ENCODE measurements at places on chromosomes 5 and 9. TPM values are rescaled to one million over a fixed set of nuclear protein-coding genes. Genes with fewer than 3 reads are reported as not detected.
A peak's percentile ranks its signal among the peaks of the same experiment; 100 is the strongest.

DNA sequence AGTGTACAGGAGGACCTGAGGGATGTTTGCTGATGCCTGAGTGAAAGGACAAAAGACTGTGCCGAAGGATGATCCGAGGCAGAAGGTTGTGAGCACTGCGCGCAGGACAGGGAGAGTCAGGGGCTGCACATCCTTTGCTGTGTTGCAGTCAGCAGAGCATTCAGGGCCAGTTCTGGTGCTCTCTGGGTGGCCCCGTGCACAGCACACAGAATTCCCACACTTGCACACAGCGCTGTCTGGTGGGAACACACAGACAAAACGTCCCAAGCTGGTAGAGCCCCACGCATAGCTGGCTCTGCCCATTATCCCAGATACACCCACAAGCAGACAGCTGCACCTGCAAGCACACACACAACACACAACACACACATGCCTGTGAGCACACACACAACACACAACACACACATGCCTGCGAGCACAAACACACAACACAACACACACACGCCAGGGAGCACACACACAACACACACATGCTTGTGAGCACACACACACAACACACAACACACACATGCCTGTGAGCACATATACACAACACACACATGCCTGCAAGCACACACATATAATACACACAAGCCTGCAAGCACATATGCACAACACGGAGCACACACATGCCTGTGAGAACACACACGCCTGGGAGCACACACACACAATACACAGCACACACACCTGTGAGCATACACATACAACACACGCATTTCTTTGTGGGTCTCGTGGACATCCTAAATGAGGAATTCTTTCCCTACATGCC is 74.4 kb downstream of the FGF18 start:
- DNase-seq, result no peak
- H3K4me3 ChIP-seq, result no peak overlapping the region
- no peaks in the 10 kb centered on the region for H3K27me3 ChIP-seq
- H3K27ac ChIP-seq, result no peak overlapping the region
- H3K36me3 ChIP-seq, result no peaks in the 10 kb centered on the region

DNA sequence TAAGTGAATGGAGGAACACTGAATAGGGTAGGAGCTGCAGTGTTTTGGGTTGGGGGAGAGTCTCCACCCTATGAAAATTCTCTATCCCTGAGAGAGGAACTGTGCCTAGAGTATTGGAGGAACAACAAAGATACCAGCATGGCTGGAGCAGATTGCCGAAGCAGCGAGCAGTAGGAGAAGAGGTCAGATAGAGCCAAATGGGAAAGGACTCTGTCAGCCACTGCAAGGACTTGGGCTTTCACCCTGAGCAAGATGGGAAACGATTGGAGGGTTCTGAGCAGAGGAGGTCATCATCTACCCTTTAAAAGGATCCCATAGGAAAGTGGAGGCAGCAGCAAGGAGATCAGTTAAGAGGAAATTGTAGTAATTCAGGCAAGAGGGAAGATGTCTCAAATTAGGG is 4.4 kb upstream of the LYSMD3 start:
- peaks cover 5% of the 10 kb centered on the region for H3K4me1 ChIP-seq
- H3K27ac ChIP-seq, result no peak overlapping the region
- peaks cover 19% of the 10 kb centered on the region for H3K27me3 ChIP-seq
- H3K4me3 ChIP-seq, result no peak overlapping the region
- no peak for DNase-seq

The SH3GL2 gene
- total RNA-seq, result not detected

- H3K27ac ChIP-seq, result no peak overlapping the region
- H3K4me3 ChIP-seq, result no peak overlapping the region
- no peak for DNase-seq
- H3K36me3 ChIP-seq, result no peaks in the 10 kb centered on the region
- H3K27me3 ChIP-seq, result no peaks in the 10 kb centered on the region
Measured at GRCh38 chr9:133945314-133945975, 46.7 kb downstream of the VAV2 start.

GRCh38 chr5:94072116-94072515 is 330.7 kb upstream of the POU5F2 start:
- H3K4me1 ChIP-seq, result no peaks in the 10 kb centered on the region
- H3K36me3 ChIP-seq, result no peaks in the 10 kb centered on the region
- no peak overlapping the region for H3K4me3 ChIP-seq
- no peak overlapping the region for H3K27ac ChIP-seq
- no peaks in the 10 kb centered on the region for H3K27me3 ChIP-seq
- DNase-seq, result no peak

DNA sequence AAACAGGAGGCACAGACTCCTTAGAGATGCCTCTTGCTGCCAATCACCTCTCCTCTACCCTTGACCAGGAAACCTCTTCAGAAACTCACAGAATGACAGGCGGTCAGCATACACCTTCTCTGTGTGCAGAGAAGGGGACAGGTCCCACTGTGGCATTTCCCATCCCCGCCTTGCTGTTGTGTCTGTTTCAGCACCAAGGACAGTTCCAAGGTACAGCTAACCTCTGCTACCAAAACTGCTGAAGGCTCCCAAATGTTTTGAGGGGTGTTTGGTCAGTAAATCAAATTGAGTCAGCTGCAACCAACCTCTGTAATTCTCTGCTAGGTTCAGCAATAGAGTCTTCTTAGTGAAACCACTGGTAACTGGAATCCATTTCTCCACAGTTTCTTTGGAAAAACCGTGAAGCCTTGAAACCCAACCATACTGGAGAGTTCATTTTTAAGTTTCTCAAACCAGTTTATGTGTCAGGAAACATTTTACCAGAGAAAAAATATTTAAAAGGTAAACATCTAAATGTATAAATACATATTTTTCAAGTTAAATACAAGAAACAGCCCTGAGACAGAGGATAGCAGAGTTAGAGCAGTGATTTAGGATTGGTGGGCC is 122.0 kb downstream of the DRD1 start:
- DNase-seq, result peak; percentile 40
- no peak overlapping the region for H3K4me3 ChIP-seq
- H3K27me3 ChIP-seq, result no peaks in the 10 kb centered on the region
- H3K36me3 ChIP-seq, result no peaks in the 10 kb centered on the region
- H3K27ac ChIP-seq, result no peak overlapping the region
